Germinal center (tissue), 1 donor: ENCODE measurements at places on chromosomes 2 and 18.

GRCh38 chr18:79068341-79068936, 755 bp upstream of the ATP9B start:
- DNase-seq: peak; percentile 23

GRCh38 chr2:36792951-36793350, 96.4 kb downstream of the VIT start:
- DNase-seq: no peak

- DNase-seq: no peak
Measured at GRCh38 chr18:55337908-55338521, 250.0 kb downstream of the TCF4 start.

DNA sequence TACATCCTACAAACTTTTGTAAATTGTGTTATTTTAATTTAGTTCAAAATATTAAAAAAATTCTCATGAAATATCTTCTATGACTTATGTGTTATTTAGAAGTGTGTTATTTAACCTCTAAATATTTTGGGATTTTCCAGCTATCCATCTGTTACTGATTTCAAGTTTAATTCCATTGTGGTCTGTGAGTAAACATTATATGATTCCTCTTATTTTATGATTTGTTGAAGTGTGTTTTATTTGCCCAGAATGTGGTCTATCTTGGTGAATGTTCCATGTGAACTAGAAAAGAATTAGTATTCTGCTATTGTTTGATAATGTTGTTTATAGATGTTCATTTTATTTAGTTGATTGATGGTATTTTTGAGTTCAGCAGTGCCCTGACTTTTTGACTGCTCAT, 136.0 kb downstream of the ZNF804A start:
- DNase-seq: no peak

GRCh38 chr2:26462511-26463243, 15.2 kb downstream of the OTOF start:
- no peak for DNase-seq

DNA sequence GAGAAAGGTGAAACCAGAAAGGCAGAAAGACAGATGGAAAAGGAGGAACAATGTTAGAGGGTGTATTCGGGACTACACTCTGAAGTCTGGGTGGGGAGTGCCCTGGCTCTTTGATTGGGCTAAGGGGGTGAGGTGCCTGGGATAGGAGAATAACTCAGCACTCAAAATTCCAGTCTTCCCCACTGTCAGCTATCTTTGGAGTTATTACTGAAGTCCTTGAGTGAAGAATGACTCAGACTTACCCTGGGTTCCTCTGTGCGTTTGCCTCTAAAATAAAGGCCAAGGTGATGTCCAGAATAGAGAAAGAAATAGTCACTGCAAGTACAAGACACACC, 151.8 kb upstream of the SERPINE2 start:
- no peak for DNase-seq

DNA sequence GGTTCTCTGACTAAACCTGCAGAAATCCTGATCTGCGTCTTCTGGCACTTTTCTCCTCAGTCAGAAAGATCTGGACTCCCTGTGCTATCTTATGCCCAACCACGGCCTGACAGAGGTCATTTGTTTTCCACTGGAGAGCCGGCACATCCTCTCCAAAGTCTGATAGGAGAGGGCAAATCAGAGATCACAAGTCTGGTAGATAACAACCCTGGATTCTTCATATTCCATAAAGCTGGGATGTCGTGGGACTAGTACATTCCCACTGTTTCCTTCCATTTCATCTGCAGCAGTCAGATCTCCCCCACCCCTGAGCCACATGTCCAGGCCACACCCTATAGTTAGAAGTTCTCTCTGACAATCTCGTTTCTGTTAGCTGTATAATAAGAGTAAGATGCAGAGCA, 157.0 kb downstream of the MGAT5 start:
- DNase-seq: no peak

DNA sequence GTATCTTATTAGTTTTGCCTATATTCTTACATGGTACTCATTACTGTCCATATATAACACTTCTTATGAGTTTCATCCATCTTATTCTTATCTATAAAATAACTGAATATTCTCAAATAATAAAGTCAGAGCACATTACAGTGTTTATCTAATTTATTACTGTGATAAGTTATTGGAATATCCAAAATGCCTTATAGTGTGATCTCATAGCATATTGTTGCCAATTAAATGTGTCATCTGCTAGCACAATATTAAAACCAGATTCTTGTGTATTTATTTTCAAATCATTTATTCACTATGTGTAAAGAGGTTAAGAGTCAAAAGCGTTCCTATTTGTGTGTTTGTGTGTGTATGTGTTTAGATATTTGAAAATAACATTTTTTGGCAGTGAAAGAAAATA, 151.9 kb downstream of the WDR7 start:
- DNase-seq: no peak

- DNase-seq: no peak
Measured at GRCh38 chr2:175034716-175035115, 29.5 kb upstream of the CHN1 start.

DNA sequence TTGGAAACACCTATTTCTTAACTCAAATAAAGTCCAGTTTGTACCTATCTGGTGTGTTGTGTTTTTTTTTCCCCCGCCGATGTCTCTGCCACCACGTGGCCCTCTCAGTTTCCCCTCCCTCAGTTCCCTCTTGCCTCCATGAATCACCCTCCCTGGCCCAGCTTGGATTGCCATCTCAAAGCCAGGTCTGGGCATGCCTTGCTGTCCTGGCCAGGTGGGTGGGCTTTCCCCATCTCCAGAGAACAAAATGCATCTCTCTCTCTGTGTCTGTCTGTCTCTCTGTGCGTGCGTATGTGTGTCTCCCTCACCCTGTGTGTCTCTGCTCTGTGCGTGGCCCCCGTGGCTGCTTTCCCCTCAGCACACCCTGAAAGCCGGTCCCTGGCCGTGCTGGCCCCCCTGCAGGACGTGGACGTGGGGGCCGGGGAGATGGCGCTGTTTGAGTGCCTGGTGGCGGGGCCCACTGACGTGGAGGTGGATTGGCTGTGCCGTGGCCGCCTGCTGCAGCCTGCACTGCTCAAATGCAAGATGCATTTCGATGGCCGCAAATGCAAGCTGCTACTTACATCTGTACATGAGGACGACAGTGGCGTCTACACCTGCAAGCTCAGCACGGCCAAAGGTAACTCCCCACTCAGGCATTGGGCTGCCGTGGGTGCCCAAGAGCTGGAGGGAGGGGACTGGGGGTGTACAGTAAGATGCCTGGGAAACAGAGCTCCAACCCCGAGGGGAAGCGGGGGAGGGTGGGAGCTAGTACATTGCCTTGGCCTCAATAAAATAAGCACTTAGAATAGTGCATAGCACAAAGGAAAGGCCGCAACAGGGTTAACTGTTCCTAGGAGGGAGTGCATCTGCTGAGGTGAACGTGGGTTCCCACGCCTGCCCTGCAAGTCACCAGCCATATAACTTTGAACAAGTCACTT, 31.6 kb upstream of the GMPPA start:
- no peak for DNase-seq

- DNase-seq: no peak
Measured at GRCh38 chr2:120910956-120911951, 175.6 kb downstream of the GLI2 start.

DNA sequence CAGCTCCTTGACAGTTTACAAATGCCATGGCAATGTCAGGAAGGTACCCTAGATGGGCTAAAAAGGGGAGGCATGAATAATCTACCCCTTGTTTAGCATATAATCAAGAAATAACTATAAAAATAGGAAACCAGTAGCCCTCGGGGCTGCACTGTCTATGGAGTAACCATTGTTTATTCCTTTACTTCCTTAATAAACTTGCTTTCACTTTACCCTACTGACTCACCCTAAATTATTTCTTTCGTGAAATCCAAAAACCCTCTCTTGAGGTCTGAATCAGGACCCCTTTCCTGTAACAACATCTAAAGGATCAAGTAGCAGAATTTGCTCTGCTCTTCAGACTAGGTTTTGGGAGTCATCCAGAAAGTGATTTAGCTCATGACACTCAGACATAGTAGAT, 43.7 kb downstream of the CD8B2 start:
- DNase-seq: no peak

DNA sequence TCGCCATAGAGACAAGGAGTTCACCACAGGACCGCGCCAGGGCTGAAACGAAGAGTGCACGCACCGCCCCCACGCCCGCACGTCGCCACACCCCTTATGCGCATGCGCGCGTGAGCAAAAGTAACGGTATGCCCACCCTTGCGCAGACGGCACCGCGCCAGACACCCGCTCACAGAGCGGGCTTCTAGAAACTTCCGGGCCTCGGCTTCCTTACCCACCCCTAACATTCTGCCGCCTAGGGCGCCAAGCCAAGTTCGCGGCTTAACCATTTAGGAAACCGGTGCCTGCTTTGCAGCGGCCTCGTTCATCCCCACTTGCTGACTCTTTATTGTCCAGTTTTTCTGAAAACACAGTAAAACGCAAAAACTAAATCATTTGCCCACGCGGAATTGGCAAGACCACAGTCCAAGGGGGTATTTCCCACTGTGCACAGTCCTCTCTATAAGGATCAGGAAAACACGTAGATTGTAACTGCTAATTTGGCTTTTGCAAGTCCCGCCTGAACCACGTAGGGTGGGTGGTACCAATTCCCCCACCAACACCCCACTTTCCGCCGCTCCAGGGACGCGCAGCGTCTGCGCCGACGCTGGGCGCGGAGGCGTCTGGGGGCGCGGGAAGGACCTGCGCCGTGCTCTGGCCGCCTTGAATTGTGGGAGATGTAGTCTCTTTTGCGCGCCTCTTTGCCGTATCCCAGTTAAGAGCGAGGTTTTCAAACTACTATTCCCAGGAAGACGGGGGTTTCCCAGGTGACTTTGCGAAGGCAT, at the start of the genes FBXO15 and TIMM21:
TSS of gene FBXO15 (minus strand) at position 56 of the 764 bp plus-strand sequence. CDS start at position 7, 49 bp downstream.
TSS of gene TIMM21 (plus strand) at position 745 of the 764 bp plus-strand sequence. CDS start 286 bp downstream, outside the sequence.
- DNase-seq: peak; percentile 91
